ENCODE measurements at places on chromosomes 1 and 21.

DNA sequence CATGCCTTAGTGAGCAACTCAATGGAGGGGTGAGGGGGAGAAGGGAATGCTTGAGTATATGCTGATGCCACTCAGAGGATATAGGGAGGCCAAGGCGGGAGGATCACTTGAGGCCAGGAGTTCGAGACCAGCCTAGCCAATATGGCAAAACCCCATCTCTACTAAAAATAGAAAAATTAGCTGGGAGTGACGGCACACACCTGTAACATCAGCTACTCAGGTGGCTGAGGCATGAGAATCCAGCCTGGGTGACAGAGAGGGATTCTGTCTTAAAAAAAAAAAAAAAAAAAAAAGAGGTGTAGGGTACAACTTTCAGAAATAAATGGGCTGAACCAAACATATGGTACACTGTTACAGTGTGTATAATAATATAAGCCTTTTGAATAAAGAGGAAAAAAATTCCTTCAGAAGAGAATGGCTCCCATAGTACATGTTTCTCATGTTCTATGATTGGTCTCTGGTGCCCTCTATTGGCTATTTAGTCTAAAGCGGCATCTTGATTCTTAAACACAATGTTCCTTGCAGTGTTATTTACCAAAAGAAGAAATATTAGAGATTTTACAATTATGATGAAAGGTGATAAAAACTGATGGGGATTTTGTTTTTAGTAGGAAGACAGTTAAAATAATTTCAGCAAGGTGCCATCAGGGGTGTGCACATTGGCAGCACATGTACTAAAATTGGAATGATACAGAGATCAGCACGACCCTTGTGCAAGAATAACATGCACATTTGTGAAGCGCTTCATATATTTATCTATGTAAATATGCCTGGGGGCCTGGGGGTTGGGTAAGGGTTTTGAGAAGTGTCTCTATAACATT, 109.8 kb downstream of the PATJ start:
- DNase-seq = peak; percentile 64

DNA sequence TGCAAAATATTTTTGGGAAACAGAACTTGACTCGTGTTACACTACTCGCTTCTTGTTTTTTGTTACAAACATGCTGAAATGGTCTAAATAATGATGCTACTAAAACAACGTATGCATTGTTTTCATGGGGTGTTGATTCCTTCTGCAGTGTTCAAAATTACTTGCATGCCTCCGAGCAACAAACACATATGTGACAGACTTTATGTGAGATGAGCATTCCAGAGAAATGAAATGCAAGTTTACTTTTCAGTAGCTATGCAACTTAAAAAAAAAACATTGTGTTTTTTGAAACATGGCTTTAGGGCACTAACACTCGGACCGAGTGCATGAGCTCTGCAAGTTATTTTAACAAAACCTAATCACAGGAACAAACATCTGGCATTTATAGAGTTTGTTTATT, 84.8 kb downstream of the CAMTA1 start:
- no peak for DNase-seq

- no peak for DNase-seq
Observed at GRCh38 chr1:101237229-101237837, 514 bp downstream of the S1PR1 start.

GRCh38 chr1:12715896-12716437, at the start of gene AADACL3:
TSS of gene AADACL3 (plus strand) at chr1:12716110. CDS start at chr1:12716177, 67 bp downstream.
- no peak for DNase-seq

GRCh38 chr1:19866758-19867157, 15.4 kb upstream of the OTUD3 start:
- no peak for DNase-seq

DNA sequence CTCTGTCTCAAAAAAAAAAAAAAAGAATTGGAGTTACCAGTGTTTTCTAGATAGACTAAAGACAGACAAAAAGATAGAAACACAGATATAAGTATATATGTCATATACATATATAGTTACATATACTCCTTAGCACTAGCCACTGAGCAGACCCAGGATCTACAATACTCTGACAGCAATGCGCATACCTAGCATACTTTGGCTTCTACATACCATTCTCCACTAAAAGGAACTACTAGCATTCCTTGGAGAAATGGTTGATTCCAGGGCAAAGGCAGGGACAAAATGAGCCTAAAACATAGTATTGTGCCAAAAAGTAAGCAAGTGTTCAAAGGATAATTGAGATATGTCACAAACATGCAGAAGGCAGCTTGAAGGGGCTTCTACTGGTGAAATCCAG, 22.7 kb downstream of the SYNJ1 start:
- DNase-seq = no peak

DNA sequence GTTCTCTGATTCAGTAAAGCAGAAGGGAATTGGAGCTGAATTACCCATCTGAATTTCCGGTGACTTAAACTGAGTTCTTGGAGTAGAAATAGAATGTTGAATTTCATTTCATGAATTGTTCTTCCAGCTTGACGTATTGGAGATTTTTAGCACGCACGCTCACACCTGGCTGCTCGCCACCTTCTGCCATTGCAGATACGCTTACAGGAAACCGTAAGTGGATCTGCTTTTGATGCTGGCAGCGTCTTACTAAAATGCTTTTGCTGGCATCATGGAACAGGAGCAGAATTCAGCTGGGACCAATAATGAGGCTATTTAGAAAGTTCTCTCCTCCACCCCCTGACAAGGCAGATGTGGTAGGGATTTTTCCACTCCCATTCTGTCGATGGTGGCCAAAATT, 17.7 kb upstream of the ELAVL4 start:
- no peak for DNase-seq

- DNase-seq = no peak
Observed at GRCh38 chr1:25688390-25689119, 72.0 kb downstream of the MAN1C1 start.

DNA sequence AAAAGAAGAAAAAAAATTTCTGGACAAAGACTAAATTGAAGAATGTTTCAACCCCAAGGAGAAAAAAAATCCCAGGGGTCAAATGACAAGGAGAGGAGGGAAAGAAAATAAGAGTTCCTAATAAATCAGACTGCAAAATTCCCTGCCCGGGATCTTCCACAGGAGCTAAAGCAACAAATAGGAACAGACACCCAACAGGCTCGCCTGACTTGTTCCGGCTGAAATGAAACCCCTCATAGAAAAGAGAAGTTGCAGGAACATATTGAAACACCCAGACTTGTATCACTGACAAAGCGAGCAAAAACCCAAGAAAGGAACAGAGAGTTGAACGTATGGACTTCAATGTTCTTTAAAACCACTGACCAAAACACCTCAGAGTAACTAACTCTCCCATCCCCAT, 123.0 kb downstream of the TIAM1 start:
- no peak for DNase-seq

- no peak for DNase-seq
Observed at GRCh38 chr1:109556563-109556962, 8.1 kb downstream of the GNAI3 start.

DNA sequence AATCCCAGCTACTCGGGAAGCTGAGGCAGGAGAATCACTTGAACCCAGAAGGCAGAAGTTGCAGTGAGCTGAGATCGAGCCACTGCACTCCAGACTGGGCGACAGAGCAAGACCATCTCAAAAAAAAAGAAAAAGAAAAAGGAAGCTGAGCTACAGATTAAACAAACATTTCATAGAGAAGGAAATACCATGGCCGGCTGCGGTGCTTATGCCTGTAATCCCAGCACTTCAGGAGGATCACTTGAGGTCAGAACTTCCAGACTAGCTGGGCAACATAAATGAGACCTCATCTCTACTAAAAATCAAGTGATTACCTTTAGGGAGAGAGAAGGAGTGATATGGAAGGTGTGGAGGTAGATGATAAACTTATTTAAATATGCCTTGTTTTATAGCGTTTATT, 14.0 kb upstream of the CFAP126 start:
- no peak for DNase-seq

DNA sequence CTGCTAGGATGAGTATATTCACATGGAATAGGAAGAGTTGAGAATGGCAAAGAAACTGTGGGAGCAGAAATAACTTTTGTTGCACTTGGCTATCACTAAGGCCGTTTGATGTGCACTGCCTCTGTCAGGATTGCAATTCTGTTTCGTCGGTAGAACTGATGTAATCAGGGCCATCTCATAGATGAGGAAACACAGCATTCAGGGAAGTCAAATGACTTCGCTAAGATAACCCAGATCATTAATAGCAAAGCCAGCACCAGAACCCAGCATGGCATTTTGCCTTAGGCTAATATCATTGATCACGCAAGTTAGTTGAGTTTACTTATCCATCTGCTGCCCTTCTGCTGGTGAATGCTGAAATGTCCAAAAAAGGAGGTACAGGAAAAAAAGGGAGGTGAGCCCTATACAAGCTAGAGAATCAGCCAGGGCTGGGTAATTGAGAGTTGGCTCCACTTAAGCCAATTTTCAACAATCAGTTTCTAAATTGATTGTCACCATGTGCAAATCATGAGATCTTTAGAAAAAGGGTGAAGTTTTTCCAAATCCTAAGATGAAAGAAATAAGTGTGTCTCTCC, 7.6 kb downstream of the RASSF5 start:
- DNase-seq = no peak

GRCh38 chr1:221149111-221149510, 269.9 kb downstream of the HLX start:
- no peak for DNase-seq

DNA sequence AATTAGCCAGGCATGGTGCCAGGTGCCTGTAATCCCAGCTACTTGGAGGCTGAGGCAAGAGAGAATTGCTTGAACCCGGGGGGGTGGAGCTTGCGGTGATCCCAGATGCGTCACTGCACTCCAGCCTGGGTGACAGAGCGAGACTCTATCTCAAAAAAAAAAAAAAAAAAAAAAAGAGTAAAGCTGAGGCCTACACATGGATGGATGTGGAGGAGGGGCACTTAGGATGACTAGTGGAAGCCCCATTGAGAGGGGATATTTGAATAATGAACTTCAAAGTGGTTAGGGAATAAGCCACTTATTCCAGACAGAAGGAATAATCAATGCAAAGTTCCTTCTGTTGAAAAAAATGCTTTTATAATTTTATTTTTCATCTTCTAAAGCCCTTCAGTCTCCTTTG, 51.4 kb downstream of the PTBP2 start:
- DNase-seq = no peak

- DNase-seq = no peak
Observed at GRCh38 chr1:157040802-157041201, 4.7 kb downstream of the ARHGEF11 start.

DNA sequence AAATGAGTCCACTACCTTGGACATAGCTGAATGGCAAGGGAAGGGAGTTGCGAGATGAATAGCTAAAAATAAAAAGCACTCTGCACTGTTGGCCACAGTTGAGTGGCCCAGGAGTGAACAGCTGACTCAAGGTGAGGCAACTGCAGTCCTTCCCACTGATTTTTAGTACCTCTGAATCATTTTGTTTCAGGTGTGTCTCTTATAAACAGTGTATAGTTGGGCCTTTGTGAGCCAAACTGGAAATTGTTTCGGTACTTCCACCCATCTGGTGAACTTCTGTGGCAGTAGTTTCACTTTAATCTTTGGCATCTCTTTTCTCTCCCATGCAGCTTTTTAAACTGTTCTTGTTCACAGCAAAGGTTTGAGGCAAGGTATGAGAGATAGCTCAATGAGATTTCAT, 122.7 kb downstream of the VAV3 start:
- no peak for DNase-seq

DNA sequence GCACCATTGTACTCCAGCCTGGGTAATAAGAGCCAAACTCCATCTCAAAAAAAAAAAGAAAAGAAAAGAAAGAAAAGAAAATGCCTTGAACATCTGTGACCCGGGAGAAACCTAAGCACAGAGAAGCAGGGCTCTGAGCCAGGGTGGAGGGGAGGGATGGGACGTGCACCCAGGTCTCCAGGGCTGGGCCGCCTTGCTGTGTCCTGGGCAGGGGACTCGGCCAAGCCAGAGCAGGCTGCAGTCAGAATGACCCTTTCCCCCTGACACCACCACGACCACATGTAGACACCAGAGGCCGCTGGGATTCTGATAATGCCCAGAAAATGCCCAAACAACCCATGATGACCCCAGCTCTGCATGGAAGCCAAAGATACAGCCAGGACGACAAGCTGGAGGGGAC, 17.8 kb downstream of the CHD5 start:
- no peak for DNase-seq

- no peak for DNase-seq
Observed at GRCh38 chr1:208520438-208521099, 276.4 kb upstream of the PLXNA2 start.

GRCh38 chr1:201632364-201632952, 93.5 kb downstream of the NAV1 start:
- DNase-seq = no peak

- DNase-seq = no peak
Observed at GRCh38 chr1:31055953-31056352, 9.6 kb downstream of the PUM1 start.

DNA sequence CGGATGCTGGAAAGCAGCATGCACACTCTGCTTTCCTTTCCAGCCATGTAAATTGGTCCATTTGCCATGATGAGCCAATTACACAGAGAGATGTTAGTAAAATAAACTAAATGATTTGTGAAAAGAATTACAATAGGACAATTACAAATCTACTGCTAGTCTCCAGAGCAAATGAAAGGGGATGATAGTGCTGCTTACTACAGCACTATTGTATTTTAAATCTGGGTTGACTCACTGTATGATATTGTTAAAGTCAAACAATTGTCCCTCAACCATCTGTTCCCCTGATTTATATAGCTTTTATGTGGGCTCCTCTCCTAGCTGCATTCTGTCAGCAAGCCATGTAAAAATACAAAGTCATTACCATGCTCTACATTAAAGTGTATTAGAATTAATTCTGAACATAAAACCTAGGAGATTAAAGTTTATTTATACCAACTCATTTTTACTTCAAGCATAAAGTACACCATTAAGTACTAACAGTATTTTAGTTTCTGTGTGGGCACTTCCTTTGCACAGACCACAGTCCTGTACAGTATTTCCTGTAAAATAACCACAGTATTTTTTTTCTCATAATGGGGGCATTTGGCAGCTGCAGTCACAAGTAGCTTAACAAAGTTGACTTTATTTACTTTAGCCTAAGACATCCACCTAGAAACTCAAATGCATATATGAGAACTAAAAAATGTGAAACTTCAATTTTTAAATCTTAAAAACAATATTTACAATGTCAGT, 135.8 kb downstream of the VAV3 start:
- DNase-seq = peak; percentile 10

GRCh38 chr1:205976708-205977401, 26.3 kb downstream of the RAB7B start:
- DNase-seq = peak; percentile 27

- no peak for DNase-seq
Observed at GRCh38 chr1:15309687-15310086, 62.7 kb downstream of the FHAD1 start.

GRCh38 chr1:183604038-183604808, 14.0 kb upstream of the NCF2 start:
- DNase-seq = no peak

GRCh38 chr1:8742022-8742924, 75.2 kb downstream of the RERE start:
- no peak for DNase-seq

- no peak for DNase-seq
Observed at GRCh38 chr1:10529765-10530164, 55.0 kb downstream of the PEX14 start.
